ENCODE measurements at places on chromosomes 7 and 10. TPM values are rescaled to one million over a fixed set of nuclear protein-coding genes. Genes with fewer than 3 reads are reported as not detected.

DNA sequence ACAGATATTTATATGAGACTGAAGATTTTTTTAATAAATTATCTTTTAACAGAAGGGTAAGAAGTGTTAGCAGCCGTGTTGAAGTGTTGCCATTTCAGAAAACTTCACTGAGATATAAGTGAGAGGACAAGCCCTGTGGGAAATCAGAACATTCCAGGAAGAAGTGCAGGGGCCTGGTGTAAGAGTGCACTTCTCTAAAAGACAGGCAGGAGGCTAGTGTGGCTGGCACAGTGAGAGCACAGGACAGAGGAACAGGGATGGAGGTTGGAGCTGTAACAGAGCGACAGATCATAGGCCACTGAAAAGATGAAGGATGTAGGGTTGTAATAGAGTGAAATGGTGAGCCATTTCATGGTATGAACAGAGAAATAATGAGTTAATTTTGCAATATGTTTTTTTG, 608.9 kb downstream of the SORCS1 start:
- no peak for DNase-seq

Gene IFIT1B
- total RNA-seq: 0.81 TPM

Gene DNAJC12
- 4.0 TPM for total RNA-seq

Gene GPR26
- total RNA-seq: not detected

GRCh38 chr10:31345886-31346285, 26.9 kb downstream of the ZEB1 start:
- no peak for DNase-seq

- DNase-seq: no peak
Observed at GRCh38 chr7:30201161-30201666, 66.4 kb downstream of the MTURN start.

- DNase-seq: no peak
Observed at GRCh38 chr7:8290645-8291308, 28.8 kb upstream of the ICA1 start.

Gene MCMBP
- total RNA-seq: 30.3 TPM

DNA sequence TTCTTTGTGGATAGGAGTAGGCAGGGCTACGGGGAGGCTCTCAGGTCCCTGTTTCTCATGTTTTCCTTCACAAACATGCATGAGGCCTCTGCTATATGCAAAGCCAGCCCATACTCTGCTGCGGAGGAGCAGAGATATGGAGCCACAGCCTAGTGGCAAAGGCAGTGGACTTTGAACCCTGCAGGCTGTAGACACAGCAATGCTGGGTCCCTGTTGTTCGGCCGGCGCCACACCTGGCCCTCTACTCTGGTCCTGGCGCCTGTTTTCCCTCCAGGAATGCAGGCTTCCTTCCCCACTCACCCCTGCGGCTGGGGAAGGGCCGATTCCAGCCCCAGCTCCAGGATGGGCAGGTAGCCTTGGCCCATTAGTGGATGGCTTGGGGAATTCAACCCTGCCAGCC, 11.5 kb downstream of the CLRN3 start:
- no peak for DNase-seq

DNA sequence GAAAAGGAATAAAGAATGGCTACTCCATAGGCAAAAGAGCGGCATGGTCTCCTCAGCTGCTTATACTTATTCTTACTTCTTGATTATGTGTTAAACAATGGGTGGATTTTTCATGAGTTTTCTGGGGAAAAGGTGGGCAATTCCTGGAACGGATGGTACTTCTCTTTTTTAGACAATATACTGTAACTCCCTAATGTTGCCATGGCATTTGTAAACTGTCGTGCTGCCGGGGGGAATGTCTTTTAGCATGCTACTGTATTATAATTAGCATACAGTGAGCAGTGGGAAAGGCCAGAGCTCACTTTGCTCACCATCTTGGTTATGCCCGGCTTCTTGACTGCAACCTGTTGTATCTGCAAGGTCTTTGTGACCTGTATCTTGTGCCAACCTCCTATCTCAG, 372.1 kb upstream of the AKR1E2 start:
- DNase-seq: no peak

GRCh38 chr7:39100270-39100669, 122.6 kb downstream of the POU6F2 start:
- DNase-seq: no peak

DNA sequence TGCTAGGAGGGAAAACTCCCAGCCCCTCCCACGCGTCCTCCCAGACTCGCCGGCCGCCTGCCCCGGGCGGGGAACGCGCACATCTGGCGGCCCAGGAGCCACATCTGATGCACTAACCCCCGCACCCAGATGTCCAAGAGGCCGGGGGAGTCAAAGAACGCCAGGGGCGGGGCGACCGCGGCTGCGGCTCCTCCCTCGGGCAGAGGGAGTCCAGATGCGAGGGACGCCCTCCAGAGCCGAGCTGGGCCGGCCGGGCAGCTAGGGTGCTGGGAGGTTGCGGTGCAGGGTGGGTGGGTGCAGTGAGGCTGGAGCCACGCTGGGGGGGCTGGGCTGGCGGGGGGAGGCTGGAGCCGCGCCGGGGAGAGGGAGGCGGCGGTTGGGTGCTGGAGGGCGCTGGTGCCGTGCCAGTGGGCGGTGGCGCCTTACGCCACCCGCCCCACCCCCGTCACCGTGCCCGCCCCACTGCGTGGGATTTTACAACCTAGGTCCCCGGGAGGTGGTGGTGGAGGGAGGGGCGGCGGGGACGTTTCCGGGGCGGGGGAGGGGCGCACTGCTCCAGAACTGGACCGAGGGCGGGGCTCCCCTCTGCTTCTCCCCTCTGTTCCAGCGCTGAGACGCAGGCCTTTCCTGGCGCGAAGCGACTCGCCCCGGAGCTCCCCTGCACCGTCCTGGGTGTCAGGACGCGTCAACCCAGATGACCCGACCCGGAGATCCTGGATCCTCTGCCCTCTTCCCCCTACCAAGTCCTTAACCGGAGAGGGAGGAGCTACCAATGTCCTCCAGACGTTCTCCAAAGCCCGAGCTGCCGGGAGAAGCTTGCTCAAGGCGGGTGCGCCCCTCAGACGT, 109.1 kb downstream of the REEP3 start:
- peak; percentile 94 for DNase-seq

DNA sequence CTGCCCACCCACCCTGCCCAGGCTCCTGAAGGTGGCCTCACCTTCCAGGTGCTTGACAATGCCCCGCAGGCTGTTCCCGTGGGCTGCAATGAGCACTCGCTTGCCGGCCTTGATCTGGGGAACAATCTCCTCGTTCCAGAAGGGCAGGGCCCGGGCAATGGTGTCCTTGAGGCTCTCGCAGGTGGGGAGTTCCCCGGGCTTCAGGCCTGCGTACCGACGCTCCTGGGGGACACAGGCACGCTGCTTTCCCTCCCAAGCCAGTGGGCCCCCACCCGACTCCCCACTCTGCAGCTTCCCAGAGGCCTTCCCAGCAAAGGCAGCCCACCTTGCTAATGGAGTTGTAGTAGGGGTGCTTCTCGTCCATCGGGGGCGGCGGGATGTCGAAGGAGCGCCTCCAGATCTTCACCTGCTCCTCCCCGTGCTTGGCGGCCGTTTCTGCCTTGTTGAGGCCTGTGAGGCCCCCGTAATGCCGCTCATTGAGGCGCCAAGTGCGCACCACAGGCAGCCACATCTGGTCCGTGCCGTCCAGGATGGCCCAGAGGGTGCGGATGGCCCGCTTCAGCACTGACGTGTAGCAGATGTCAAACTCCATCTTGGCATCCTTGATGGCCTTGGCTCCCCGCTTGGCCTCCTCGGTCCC, 456 bp downstream of the PGAM2 start:
- peak; percentile 71 for DNase-seq

- DNase-seq: no peak
Observed at GRCh38 chr7:30406664-30407425, 71.7 kb downstream of the NOD1 start.

- DNase-seq: no peak
Observed at GRCh38 chr10:72049969-72050781, 38.2 kb downstream of the SPOCK2 start.

DNA sequence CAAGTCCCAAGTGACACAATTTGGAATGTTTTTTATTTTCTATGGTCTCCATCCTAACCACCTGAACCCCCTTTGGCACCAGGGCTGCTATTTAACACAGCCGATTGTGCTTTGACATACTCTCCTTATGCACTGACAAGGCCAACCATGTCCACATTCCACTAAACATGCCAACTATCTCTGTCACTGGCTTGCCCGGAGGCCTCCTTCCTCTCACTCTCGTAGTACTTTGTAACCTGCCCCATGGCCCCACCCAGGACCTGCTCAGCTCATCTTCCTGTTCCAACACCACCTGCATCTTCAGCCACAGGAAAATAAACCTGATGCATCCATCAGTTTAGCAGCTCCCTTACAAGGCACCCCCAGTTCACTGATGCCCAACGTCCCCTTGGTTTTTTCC, 63.1 kb downstream of the GPAM start:
- no peak for DNase-seq

DNA sequence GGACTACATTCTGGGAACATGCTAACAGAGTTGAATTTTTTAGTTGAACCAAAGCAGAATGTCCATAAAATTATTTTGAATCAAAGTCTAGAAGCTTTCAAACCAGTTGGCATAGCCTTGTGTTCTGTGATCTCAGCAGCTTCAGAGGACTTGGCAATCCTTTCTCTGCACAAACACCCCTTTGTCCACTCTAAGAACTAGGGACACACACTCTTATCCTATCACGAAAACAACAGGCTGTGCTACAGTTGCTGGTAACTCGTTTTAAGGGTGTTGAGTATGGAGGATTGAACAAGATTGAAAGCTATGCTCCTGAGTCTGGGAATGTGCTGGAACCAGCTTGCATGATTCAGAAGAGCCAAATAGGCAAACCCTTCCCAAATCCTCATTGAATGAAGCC, 76.4 kb upstream of the PRSS58 start:
- no peak for DNase-seq

DNA sequence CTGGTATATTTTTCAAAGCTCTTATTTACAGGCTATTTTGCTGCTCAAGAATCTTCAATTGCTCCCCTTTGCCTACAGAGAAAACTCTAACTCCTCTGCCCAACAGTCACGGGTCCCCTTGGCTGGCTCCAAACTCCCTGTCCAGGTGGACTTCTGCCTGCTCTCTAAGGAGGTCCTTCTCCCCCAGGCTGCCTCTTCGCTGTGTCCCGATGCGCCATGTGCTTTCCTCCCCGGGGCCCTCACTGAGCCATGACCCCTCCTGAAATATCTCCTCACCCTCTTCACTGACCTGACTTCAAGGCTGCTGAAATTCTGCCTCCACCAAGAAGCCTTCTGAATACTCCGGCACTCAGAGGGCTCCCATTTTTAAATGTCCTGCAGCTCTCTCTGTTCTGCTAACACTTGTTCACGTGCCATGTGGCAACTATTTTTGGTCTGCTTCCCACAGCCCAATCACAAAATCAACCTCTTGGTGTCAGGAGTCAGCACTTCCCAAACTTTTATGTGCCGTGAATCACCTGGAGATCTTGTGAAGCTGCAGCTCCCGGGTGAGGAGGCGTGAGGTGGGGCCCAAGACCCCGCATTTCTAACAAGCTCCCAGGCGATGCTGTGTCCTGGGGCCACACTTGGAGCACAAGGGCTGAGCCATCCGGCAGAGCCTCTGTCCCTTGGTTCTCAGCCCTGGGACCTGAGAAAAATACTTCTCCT, 85.7 kb upstream of the COL13A1 start:
- DNase-seq: no peak

Data from cardiac septum (tissue), 1 donor.